ENCODE measurements at places on chromosomes 5 and 9. TPM values are rescaled to one million over a fixed set of nuclear protein-coding genes. Genes with fewer than 3 reads are reported as not detected.

DNA sequence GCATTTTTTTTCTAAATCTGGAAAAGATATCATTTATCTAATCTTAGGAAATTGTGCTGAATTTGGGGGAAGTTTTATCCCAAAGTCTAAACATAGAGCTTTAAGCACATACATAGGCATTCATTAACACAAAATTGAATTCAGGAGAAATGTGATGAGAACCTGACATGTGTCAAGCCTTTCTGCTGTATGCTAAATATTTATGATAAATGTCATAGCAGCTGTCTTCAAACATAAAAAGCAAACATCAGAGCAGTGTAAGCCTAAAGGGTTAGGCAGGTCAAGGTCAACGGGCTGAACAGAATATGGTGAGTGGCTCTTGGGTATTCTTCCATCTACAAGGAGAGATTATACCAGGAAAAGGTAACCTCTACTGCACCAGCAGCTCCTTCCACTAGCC lies 737.2 kb upstream of the ZNF608 start:
- H3K36me3 ChIP-seq, result no peaks in the 10 kb centered on the region
- no peak overlapping the region for H3K27ac ChIP-seq
- H3K27me3 ChIP-seq, result no peaks in the 10 kb centered on the region
- H3K4me3 ChIP-seq, result no peak overlapping the region
- H3K4me1 ChIP-seq, result peaks cover 26% of the 10 kb centered on the region

GRCh38 chr9:25861421-25861820 lies 183.2 kb upstream of the TUSC1 start:
- H3K4me1 ChIP-seq, result no peaks in the 10 kb centered on the region
- H3K27me3 ChIP-seq, result no peaks in the 10 kb centered on the region
- H3K36me3 ChIP-seq, result no peaks in the 10 kb centered on the region

GRCh38 chr5:65299861-65300260 lies 181.9 kb downstream of the ADAMTS6 start:
- H3K27me3 ChIP-seq, result no peaks in the 10 kb centered on the region
- H3K27ac ChIP-seq, result no peak overlapping the region
- no peak overlapping the region for H3K4me3 ChIP-seq
- H3K36me3 ChIP-seq, result no peaks in the 10 kb centered on the region
- no peak for DNase-seq
- H3K4me1 ChIP-seq, result no peaks in the 10 kb centered on the region

- peaks cover 2% of the 10 kb centered on the region for H3K4me1 ChIP-seq
- H3K27ac ChIP-seq, result no peak overlapping the region
- no peak for DNase-seq
- H3K4me3 ChIP-seq, result no peak overlapping the region
- no peaks in the 10 kb centered on the region for H3K27me3 ChIP-seq
- no peaks in the 10 kb centered on the region for H3K36me3 ChIP-seq
Measured at GRCh38 chr5:58759745-58760144, 176.9 kb downstream of the RAB3C start.

ITK gene
- total RNA-seq, result 0.20 TPM

- DNase-seq, result no peak
- no peaks in the 10 kb centered on the region for H3K27me3 ChIP-seq
- H3K36me3 ChIP-seq, result no peaks in the 10 kb centered on the region
- H3K27ac ChIP-seq, result peak overlapping the region; percentile 37
- no peak overlapping the region for H3K4me3 ChIP-seq
Measured at GRCh38 chr9:95102572-95102971, 214.9 kb downstream of the FANCC start.

DNA sequence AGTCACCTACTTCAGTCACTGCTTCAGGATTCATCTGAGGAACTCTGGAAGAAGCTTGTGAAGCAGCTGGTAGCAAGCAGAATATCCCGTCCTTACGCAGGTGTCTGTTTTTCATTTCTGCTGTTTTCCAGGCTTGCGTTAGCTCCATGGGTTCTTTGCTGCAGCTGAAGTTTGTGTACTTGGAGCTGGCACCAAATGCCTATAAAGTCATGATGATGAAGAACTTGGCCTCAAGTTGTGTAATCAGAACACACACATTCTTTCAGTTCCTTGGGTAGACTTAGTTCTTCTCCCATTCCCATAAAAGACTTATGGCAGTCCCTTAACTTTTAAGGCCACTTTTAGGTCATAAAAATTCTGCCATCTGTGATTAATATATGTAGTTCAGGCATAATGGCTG lies 116.7 kb downstream of the LRRC70 start:
- H3K36me3 ChIP-seq, result no peaks in the 10 kb centered on the region
- no peak overlapping the region for H3K27ac ChIP-seq
- H3K27me3 ChIP-seq, result no peaks in the 10 kb centered on the region
- no peaks in the 10 kb centered on the region for H3K4me1 ChIP-seq
